ENCODE measurements at places on chromosomes 3 and 15. TPM values are rescaled to one million over a fixed set of nuclear protein-coding genes. Genes with fewer than 3 reads are reported as not detected.

Gene RTP3
- not detected for total RNA-seq

DNA sequence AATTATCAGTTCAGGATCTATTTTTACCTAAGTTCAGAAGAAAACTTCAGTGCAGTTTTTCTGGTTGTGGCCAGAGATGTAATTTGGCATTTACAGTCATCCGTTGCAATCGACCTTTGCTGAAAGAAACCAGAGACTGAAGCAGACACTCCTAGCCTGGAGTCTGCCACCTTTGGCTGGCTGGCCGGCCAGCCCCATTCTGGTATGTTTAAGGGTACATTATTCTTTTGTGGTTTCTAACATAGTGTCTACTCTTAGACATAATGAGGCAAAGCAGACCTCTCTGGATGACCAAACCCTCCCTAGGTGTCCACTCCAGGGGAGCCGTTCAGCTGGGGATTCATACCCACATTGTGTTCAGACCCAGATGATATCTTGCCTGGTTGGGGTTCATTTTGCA lies 275.9 kb upstream of the TPM1 start:
- H3K27ac ChIP-seq = no peak overlapping the region
- H3K36me3 ChIP-seq = peaks cover 26% of the 10 kb centered on the region
- no peak overlapping the region for H3K4me3 ChIP-seq

GRCh38 chr15:40320931-40321371 lies 2.5 kb upstream of the INAFM2 start:
- H3K27ac ChIP-seq = no peak overlapping the region
- peaks cover 28% of the 10 kb centered on the region for H3K4me1 ChIP-seq
- no peak for DNase-seq
- H3K36me3 ChIP-seq = no peaks in the 10 kb centered on the region
- H3K4me3 ChIP-seq = no peak overlapping the region
- no peaks in the 10 kb centered on the region for H3K27me3 ChIP-seq

- H3K4me3 ChIP-seq = no peak overlapping the region
- no peaks in the 10 kb centered on the region for H3K36me3 ChIP-seq
- no peak for DNase-seq
- no peak overlapping the region for H3K27ac ChIP-seq
- H3K4me1 ChIP-seq = no peaks in the 10 kb centered on the region
These were observed 105.9 kb upstream of the ARHGEF26 start for GRCh38 chr3:154015307-154015706.

DNA sequence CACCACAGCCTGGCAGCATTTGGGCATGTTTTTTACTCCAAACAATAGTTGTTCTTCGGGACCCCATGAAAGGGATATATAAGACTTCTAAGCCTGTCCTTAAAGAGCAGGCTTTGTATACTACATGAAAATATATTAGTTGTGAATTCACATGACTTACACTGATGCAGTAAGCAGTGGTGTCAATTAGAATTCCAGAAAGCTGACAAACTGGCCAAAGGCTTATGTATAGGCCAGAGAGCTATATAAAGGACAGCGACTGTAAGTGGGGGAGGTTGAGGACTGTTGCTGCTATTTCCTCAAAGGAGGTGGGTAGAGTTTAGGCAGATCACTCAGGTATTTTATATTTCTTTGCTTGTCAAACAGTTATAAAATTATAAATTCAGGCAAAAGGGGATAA lies 24.8 kb downstream of the KPNA4 start:
- H3K36me3 ChIP-seq = no peaks in the 10 kb centered on the region
- H3K27ac ChIP-seq = no peak overlapping the region
- no peak overlapping the region for H3K4me3 ChIP-seq
- no peaks in the 10 kb centered on the region for H3K27me3 ChIP-seq
- DNase-seq = no peak
